ENCODE measurements at places on chromosomes 1 and 21.

DNA sequence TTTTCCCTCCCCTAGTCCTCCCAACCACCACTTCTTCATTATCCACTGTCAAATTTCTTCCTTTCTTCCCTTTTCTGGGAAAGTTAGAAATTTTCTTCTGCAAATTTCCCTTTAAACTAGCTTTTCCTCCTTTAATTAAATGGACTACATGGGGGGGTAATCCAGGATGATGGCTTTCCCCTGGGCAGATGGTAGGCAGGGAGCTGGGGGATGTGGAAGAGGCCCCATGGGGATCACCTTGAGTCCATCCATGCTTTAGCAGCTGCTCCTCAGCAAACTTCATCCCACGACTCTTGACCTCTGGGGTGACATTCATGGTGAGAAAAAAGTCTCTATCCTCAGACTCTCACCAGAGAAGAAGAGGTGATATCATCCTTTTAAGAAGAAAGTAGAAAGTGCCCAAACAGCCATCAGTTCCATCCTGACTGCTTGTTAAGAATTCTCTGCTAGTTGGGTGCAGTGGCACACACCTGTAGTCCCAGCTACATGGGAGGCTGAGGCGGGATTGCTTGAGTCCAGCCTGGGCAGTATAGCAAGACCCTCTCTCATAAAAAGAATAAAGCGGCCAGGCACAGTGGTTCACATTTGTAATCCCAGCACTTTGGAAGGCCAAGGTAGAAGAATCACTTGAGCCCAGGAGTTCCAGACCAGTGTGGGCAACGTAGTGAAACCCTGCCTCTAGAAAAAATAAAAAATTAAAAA, 2.4 kb downstream of the GPATCH4 start:
- no peak for DNase-seq

GRCh38 chr1:10245674-10246073, 35.3 kb downstream of the KIF1B start:
- no peak for DNase-seq

DNA sequence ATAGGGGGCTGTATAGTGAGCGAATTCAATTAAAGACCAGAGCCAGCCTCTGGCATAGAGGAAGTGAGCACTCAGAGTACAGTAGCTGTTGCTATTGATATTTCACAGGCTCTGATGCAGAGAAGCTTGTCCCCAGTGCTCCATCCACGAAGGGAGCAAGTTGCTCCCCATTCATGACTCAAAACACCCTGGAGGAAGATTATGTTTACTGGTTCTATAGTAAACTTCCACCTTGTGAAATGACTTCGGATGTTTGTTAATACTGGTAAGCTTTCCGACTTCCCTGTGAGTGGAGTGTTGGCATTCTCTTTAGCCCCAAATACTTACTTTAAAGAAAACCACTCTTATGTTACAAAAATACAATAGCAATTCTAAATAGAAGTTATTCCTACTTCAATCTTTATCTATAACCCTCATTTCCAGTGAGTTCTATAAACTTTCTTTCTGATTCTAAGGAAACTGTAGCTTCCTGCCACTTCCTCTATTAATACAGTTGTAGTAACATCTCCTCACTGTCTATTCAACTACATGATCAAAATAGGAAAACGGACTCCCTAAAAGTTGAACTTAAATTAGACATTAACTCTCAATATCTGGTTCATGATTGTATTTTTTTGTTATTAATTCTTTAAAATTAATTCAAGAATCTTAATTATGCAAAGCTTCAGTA, 46.4 kb downstream of the ZNF281 start:
- DNase-seq: no peak

GRCh38 chr1:244887281-244887680, 22.9 kb upstream of the HNRNPU start:
- no peak for DNase-seq

DNA sequence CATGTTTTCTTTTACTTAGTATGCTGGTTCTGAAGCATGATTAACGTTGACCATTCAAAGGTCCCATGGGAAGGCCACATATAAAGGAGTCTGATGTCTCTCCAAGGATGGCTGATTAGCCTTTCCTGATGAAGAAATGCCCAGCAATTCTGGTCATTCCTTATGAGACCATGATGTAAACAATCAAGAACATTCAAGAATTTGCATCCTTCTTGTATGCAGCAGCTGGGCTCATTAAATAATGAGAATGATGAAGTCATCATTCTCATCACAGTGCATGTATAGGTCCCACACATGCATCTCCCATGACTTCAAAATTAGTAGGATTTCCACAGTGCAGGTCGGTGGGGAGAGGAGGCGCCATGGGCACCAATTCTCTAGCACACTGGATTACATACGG, 85.4 kb downstream of the APP start:
- no peak for DNase-seq

DNA sequence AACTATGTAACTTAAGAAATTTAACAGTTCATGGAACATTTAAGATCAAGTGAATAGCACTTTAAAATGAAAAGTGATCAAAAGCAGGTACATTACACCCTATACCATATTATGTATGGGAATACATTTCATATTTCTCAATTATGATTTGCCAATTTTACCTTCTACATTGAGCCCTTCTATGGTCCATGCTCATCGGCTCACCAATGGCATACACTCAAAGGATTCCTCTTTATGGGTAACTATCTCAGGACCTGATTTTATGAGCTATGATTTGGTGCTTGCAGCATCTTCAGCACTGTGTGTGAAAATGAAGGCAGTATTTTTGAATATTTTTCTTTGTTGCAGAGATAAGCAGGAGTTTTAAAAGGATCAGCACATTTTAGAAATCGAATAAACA, 33.5 kb downstream of the FUBP1 start:
- DNase-seq: no peak

- DNase-seq: no peak
Measured at GRCh38 chr1:115596080-115596780, 45.5 kb upstream of the VANGL1 start.

DNA sequence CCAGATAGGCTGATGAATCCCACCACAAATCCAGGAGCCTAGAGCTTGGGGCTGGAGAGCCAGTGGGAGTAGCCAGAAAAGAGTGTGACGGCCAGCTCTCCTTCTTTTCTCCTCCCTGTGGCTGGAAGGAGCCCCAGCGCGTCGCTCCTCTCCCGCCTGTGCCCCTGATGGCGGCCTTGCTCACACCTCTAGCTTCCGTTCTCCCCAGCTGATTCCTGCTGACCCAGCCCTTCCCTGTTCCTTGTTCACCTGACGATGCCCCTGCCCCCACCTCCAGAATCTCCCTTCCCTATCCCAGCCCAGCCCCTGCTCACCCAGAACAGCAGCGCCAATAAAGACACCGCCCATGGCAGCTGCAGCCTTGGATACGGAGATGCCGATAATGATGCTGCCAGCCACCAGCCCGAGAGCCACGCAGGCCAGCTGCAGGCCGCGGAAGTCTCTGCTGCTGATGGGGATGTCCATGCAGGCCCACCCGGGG, 656 bp downstream of the KNCN start:
- no peak for DNase-seq

DNA sequence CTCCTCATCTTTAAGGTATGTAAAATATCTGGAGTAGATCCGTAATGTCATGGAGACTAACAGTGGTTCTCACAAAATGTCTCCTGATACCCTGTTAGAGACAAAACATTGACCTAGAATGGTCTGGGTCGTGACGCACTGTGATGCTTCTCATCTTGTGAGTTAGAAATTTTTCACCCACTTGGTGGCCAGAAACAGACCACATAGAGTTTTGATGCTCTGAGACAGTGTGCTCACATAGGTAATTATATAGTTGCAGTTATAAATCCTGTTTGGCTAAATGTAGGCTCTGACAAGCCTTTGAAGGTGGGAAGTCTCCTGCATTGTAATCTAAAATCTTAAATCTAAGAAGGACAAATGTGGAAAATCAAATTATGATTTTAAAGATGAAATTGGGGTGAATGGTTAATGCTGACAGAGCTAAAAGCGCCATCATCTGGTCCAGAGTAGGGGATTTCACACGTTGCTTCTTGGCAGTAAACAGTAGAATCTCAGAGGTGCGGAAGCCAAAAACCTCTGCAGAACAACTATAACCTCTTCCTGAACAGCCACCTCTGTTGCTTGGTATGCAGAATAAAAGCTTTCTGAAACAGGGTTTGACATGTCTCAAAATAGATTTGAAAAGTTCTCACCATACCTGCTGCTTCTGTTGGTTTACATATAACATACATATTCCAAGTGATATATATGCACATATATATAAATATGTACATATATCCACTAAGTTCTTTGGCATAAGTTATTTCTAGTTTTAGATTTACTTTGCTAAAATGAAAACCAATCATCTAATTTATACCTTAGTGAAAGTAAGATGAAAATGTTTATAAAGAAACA, 17.1 kb downstream of the RPAP2 start:
- peak; percentile 18 for DNase-seq

All from activated naive CD4-positive, alpha-beta T cell treated with Interleukin-2 at 50 U/mL for 16 hours (primary cell).